ENCODE measurements at places on chromosomes 2 and 18.

DNA sequence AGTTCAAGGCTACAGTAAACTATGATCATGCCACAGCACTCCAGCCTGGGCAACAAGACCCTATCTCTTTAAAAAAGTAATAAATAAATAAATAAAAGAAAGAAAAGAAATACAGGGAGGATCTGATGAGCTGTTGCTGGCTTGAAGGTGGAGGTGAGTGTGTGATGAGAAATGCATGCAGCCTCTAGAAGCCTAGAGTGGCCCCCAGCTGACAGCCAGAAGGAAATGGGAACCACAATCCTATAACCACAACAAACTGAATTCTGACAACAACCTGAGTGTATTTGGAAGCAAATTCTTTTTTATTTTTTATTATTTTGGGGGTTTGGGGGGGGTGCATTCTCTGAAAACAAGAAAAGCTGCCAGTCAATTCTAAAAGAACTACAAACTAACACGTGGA lies 14.6 kb downstream of the NOL10 start:
- H3K4me1 ChIP-seq: peaks cover 3% of the 10 kb centered on the region
- DNase-seq: no peak
- no peak overlapping the region for H3K27ac ChIP-seq
- no peak overlapping the region for H3K4me3 ChIP-seq
- H3K27me3 ChIP-seq: no peaks in the 10 kb centered on the region
- peaks cover 27% of the 10 kb centered on the region for H3K36me3 ChIP-seq

- no peaks in the 10 kb centered on the region for H3K27me3 ChIP-seq
- no peak overlapping the region for H3K27ac ChIP-seq
- no peaks in the 10 kb centered on the region for H3K4me1 ChIP-seq
- H3K4me3 ChIP-seq: no peak overlapping the region
Observed at GRCh38 chr2:13884291-13884976, 748.1 kb upstream of the LRATD1 start.

DNA sequence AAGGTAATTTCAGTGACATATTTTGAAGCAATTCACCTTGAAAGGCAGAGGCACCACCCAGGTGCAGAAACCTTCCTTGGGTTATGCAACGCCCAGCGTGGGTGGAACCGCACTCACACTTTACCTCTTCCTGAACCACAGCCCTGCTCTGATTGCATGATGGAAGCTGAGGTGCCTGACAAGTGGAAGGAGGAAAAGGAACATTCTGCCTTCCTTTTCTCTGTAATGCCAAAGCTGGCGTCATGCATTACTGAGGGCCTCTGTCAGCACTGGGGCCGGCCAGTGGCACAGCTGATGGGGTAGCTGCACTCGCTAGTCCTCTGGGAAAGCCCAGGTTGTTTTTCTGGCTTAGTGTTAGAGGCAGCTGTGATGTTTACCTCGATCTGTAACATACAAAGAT lies 266.5 kb downstream of the NEDD4L start:
- H3K27me3 ChIP-seq: no peaks in the 10 kb centered on the region
- H3K27ac ChIP-seq: peak overlapping the region; percentile 27
- H3K4me1 ChIP-seq: peaks cover 22% of the 10 kb centered on the region
- peak overlapping the region; percentile 28 for H3K4me3 ChIP-seq
- DNase-seq: peak; percentile 14

DNA sequence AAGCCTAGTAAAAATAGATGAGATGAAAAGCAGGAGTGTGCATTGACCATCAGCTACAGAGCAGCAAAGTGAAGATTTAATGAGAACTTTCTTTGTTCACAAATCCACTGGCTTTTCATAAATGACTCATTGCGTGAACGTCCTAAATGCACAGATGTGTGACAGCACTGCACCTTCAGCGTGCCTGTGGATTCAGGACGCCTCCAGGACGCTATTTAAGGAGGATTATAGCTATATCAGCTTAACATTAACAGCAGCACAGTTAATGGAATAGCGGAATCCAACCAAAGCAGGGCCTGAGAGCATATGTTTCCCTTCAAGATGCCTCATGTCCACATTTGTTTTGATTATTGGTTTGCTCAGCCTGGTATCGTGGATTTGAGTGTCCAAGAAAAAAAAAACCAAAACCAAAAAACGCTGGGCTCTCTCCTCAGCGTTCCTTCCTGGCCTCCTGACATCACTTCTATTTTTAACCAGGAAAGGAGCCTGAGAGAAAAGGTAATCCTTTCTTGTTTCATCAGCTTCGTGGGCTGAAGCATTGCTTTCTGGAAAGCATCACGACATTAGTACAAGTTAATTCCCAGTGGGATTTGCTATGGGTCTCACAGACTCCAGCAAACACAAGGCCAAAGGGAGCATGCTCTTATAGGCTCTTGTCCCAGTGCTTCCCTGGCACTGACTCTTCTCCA lies 447.0 kb upstream of the SMIM21 start:
- no peak overlapping the region for H3K27ac ChIP-seq
- no peak overlapping the region for H3K4me3 ChIP-seq
- H3K27me3 ChIP-seq: no peaks in the 10 kb centered on the region
- H3K36me3 ChIP-seq: no peaks in the 10 kb centered on the region
- DNase-seq: no peak

GRCh38 chr2:220894069-220894468 lies 678.0 kb downstream of the EPHA4 start:
- no peaks in the 10 kb centered on the region for H3K36me3 ChIP-seq
- no peak overlapping the region for H3K27ac ChIP-seq
- no peak for DNase-seq
- no peaks in the 10 kb centered on the region for H3K27me3 ChIP-seq
- H3K4me1 ChIP-seq: no peaks in the 10 kb centered on the region
- no peak overlapping the region for H3K4me3 ChIP-seq

- no peaks in the 10 kb centered on the region for H3K27me3 ChIP-seq
- no peak for DNase-seq
- peak overlapping the region; percentile 83 for H3K27ac ChIP-seq
- no peaks in the 10 kb centered on the region for H3K36me3 ChIP-seq
Observed at GRCh38 chr2:105739944-105740530, 4.7 kb upstream of the NCK2 start.
